ENCODE measurements at places on chromosomes 12 and 14.
A peak's percentile ranks its signal among the peaks of the same experiment; 100 is the strongest.

DNA sequence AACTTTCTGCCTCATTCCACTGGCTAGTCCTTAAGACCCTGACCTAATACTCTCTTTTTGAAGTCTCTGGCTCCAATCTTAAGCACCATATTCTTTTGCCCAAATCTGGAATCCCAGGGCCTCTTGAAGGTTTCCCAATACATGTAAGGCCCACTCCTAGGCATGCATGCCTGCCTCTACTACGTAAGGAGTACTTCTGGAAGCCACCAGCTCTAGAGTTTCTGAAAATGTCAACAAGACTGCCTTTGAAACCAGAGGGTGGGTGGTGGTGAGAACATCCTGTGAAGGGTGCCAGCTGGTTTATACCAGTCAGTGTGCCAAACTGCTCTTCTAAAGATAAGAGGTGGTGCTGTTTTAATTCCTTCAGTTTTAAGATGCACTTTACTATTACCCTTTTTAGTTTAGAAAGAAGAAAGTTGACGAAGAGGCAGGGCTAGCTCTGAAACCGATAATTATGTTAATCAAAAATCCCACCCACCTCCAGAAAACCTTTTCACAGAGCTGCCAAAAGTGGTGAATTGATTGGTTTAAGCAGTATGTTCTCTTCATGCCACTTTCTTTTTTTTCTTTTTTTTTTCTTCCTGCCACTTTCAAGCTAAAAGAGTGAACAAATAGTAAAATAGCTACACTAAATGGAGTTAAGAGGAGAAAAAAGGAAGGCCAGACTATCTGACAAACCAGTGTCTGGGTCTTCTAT is 8.7 kb upstream of the WDR89 start:
- DNase-seq, result no peak

DNA sequence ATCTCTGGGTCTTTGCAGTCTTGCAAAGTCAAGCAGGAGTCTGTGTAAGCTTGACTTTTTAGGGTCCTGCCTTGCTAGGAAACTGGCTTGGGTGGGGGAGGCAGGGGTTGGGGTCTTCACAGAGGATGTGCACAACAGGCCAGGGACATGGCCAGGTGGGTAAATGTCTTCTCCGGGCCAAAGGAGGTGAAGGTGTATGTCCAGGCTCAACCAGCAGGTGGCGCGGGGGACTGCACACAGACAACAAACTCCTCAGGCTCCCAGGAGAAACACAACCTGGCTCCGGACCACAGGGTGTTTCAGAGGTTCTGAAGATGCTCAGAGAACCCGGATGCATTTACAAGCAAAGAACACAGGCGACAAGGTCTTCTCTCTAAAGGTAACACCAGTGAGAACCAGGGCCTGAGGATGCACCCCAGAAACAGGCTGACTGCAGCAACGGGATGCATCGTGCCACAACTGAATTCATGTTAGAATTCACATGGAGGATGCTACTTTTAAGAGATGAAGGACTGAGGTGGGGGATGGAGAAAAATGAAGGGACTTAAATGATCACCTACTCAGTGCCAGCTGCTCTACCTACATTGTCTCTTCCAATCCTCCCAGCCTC is 56.0 kb downstream of the PLEKHG3 start:
- peak; percentile 75 for DNase-seq

GRCh38 chr14:36652542-36653201 is 9.0 kb upstream of the PAX9 start:
- no peak for DNase-seq

DNA sequence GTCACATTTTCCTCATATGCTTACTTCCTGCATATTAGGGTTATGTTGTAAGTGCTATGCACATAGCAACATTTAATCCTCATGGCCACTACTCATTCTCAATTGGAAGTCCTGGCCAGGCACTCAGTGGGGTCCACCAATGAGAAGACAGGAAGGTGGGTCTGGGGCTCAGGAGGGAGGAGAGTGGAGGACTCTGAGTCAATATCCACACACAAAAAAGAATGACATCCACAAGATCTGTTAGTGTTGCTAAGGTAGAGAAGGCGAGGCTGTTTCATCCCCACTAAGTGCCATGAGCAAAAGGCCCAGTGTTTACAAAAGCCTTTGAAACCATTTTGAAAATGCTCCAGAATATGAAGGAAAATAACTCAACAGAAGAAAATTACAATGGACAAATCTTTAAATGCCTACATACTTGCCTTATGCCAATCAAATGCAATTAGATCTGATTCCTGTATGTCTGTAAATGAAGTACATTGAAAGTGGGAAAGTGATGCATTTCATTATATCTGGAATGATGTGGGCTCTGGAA is 53.9 kb downstream of the EID3 start:
- DNase-seq, result peak; percentile 64

DNA sequence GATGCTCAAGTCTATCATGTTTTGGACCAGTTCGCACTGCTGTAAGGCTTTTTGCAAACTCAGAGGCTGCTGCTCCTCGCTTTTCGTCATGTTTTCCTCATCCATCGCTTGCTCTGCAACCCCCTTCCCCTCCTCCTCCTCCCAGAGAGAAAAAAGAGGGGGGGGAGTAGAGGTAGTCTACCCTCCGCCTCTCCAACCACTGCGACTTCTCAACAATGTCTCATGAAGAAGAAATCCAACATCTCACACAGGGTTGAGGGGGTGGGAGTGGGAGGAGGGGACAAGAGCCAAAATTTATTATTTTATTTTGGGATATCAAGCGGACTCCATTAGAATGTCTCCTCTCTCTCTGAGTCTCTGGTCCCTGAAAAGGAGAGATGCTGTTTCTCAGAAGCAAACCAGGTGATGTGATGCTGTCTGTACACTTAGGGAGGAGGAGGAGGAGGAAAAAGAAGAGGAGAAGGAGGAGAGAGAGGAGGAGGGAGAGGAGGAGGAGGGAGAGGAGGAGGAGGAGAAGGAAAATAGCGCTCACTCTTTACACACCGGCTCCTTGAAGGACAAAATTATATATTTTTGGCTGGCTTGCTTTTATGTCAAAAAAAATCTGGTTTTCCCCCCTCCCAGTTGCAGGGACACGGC is 520 bp downstream of the KSR2 start:
- no peak for DNase-seq

DNA sequence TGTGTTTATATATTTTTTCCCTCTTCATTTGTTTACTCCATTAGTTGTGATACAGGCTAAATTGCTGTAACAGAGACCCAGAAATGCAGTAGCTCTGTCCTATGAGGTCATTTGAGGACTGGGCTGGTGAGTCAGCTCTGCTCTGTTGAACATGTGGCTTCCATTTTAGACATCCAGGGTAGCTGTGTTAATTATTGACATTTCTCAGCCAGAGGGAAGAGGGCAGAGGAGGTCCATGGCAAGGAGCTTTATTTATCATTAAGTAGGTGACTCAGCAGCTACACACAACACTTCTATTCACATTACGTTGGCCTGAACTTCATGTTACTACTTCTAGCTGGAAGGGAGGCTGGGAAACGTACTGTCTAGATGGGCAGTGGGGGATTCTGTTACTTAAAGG is 85.4 kb downstream of the PTCSC3 start:
- DNase-seq, result no peak

DNA sequence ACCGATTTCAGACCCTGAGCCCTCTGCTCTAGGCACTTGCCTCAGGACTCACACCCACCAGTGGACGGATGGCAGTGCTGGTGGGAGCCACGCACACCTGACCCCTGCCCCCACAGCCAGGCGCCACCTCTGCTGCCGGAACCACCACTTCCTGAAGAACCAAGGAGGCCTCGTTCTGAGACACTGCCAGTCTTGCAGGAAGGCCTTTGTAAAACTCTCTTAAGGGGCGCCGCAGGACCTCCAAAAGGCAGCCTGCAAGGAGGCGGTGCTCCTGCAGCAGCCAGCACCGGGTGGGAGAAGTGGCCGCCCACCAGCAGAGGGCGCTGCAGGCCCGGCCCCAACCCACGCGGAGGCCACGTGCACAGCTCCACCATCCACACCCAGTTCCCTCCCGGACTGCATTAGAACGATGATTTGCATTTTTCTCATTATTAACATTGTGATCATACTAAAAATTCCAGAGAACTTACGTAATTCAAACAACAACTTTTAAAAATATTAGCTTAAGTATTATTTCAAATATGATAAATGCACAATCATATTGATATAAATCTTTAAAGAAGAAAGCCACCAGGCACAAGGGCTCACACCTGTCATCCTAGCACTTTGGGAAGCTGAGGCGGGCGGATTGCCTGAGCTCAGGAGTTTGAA is 12.8 kb downstream of the STX2 start:
- peak; percentile 70 for DNase-seq

DNA sequence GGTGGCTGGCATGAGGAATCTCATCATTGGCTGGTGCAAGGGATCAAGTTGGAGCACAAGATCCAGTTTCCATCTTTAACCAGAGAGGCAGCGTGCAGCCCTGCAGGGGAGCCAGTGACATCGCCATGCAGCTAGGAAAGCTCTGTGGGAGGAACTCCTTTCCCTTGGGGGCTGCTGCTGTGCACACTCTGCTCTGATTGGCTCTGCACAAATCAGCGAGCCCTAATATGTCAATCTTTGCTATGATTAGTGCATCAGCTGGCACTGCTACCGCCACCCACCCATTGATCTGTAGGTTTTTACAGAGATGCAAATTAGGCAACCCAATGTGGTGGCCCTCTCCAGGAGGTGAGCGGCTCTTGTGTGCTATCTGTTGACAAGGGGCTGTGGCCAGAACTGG is 262.6 kb downstream of the PCNX1 start:
- DNase-seq, result no peak

DNA sequence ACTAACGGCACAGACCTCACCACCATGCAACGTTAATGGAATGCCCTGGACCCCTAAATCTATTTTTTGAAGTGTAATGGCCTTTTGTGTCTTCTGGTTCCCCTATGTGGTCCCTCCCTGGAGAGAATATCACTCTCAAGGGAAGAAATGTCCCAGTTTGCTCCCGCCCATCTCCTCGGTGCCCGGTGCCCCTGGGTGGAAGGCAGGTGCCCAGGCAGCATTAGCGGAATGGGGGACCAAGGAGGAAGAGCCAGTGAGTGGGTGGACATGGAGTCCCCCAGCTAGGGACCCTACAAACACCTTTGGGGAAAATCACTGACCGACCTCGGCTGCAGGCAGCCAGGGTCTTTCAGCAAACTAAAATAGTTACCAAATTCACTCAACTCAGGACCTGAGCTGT is 212.1 kb upstream of the RTL1 start:
- DNase-seq, result no peak

DNA sequence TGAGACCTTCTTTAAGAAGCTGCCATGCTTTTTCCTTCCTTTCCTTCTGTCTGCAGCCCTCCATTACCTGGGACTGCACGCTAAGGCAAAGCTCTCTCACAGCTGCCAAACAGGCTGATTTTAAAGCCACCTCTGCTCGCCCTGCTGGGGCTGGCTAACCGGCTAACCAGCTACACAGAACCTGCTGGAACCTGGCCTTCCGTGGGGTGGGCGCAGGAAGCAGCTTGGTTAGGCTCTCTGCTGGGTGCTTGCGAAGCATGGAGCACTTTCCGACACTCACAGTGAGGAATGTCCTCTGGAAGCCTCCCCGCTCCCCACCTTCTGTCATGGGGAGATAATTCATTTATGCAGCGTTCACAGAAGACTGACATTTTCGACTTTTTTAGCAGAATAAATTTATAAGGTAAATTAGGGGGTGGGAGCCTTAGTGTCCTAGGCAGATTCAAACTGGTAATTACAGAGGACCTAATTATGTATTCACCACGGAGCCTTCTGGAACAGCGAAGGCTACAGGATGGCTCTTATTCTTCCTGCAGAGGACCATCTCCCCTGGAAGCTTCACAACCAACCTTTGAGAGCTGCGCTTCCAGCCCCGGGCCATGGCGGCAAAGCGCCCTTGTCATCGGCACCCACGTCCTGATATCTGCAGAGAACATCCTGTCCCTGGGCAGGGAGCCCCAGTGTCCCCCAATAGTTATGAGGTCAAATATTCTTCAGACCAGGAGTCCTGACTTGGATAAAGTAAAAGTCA is 12.4 kb upstream of the BCL11B start:
- no peak for DNase-seq

DNA sequence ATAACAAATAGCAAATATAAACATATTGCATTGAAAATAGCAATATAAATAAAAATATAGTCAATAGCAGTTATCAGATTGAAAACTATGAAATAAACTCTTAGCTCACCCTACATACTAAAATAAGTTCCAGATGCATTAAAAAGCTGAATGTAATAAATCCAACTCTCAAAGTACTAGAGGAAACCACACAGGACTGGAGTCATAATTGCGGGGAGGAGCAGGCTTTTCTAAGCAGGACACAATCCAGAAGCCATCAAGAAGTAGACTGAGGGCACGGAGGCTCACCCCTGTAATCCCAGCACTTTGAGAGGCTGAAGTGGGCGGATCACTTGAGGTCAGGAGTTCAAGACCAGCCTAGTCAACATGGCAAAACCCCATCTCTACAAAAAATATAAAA is 22.2 kb downstream of the GSC start:
- no peak for DNase-seq

DNA sequence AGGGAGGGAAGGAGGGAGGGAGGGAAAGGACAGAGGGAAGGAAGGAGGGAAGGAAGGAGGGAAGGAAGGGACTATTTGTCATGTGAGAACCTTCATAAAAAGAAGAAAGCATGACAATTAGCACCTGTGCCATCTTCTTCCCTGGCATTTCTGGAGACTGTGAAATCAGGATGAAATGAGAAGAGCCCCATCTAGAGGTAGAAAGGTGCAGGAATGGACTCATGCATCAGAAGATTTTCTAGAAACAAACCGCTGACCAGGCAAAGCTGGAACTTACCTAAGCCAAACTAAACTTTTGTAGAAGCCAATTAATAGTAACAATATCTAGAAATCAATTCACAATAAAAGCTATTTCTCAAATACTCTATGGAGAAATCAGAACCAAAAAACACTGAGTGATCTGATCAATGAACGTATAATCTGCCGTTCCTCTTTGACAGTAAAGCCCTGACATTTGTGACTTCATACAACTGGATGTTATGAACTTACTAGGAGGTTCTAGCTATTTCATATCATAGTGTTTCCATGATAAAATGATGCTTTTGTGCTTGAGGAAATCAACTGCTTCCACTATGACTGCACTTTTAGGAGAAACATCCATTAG is 24.4 kb upstream of the CRACR2A start:
- peak; percentile 56 for DNase-seq

DNA sequence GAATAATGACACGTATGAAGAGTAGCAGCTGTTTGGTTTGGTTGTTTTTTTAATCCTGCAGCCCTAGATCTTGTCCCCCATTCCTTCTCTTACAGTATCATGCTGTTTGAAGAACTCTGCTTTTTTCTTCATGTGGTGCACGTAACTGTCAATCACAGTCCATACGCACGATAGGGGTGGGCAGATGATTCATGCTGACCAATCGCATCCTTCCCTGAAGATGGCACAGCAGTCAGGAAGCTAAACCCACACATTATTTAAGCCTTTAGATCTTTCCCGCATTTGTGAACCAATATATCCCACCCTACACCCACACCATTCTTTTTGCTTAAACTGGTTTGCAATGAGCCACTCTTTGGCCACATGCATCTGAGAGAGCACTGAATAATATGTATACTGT is 158.9 kb upstream of the PLEKHA5 start:
- peak; percentile 12 for DNase-seq

- no peak for DNase-seq
Observed at GRCh38 chr14:96072746-96073145, 33.6 kb downstream of the C14orf132 start.

- no peak for DNase-seq
Observed at GRCh38 chr14:63276016-63276415, 42.7 kb downstream of the GPHB5 start.
